Aorta (tissue), 5 donors: ENCODE measurements at places on chromosomes 1 and 21. TPM values are rescaled to one million over a fixed set of nuclear protein-coding genes. Genes with fewer than 3 reads are reported as not detected.
A peak's percentile ranks its signal among the peaks of the same experiment; 100 is the strongest.

The LAPTM5 gene
- total RNA-seq, result 114 TPM

The SPRR4 gene
- total RNA-seq, result not detected

The MRPL24 gene
- total RNA-seq, result 44.0 TPM

The CHIA gene
- total RNA-seq, result not detected

The DYNLT5 gene
- total RNA-seq, result 10.3 TPM

The VAV3 gene
- 8.8 TPM for total RNA-seq

The IL24 gene
- not detected for total RNA-seq

The SH3D21 gene
- total RNA-seq, result 4.1 TPM

The S100A7A gene
- not detected for total RNA-seq

DNA sequence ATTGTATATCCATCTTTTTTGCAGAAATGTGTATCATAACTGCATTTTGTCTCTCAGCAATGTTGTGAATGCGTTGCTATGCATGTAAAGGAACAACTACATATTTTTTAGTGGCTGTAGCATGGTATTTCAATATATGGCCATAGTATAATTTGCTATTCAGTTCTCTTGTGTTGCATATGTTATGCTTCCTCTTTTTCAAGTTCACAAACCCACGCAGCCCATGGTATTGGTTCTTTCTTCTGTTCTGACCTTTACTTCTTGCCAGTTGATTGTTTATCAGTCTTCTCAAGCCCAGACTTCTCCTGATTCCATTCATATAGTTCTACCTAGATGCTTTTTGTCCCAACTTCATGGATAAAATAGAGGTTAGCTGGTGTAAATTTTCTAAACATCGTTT lies 6.1 kb downstream of the SLC22A15 start:
- no peak overlapping the region for H3K4me3 ChIP-seq
- no peaks in the 10 kb centered on the region for H3K4me1 ChIP-seq
- no peaks in the 10 kb centered on the region for H3K36me3 ChIP-seq
- H3K27ac ChIP-seq, result no peak overlapping the region
- no peaks in the 10 kb centered on the region for H3K27me3 ChIP-seq
- DNase-seq, result no peak

DNA sequence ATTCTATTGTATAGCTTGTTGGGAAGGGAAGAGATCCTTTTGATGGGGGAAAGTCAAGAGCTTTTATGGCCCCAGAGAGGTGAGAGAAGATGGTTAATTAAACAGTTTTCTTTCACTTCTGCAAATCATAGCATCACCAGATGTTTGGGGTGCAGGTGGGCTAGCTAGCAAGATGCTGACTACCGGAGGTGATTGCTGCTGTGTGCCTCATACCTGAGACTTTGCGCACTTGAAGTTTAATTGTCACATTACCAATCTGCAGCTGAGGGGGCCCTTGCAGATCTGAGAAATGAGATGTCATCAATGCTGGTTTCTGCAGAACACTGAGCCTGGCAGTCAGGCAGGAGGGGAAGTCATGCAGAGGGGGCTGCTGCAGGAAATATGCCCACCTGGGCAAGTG lies 73.9 kb downstream of the SNRPE start:
- no peaks in the 10 kb centered on the region for H3K36me3 ChIP-seq
- DNase-seq, result no peak
- no peaks in the 10 kb centered on the region for H3K4me1 ChIP-seq

DNA sequence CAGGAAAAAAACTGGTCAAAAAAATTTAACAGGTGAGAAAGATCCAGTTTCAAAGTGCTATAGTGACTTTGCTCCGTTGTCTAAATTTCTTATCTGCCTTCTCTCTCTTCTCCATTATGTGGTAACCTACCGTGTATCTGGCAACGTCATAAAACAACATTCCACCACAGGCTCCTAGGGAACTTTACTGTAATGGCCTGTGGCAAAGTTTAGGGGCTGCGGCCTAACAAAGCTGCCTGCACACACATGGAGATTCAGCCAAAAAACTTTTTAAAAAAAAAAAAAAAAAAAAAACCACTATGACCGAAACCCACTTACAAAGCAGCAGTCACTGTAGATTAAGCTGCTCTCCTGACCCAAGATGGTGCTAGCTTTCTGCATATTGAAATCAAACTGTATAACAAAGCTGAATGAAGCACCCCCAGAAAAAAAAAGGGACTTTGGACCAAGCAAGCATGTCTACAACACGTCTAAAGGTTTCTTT lies 202.6 kb downstream of the SLC45A1 start:
- H3K27me3 ChIP-seq, result no peaks in the 10 kb centered on the region
- H3K27ac ChIP-seq, result no peak overlapping the region
- no peak overlapping the region for H3K4me3 ChIP-seq
- peaks cover 6% of the 10 kb centered on the region for H3K4me1 ChIP-seq
- H3K36me3 ChIP-seq, result no peaks in the 10 kb centered on the region
- no peak for DNase-seq

GRCh38 chr1:227666286-227666685 lies 68.8 kb downstream of the JMJD4 start:
- H3K27ac ChIP-seq, result no peak overlapping the region
- H3K27me3 ChIP-seq, result no peaks in the 10 kb centered on the region
- no peaks in the 10 kb centered on the region for H3K4me1 ChIP-seq
- no peaks in the 10 kb centered on the region for H3K36me3 ChIP-seq

DNA sequence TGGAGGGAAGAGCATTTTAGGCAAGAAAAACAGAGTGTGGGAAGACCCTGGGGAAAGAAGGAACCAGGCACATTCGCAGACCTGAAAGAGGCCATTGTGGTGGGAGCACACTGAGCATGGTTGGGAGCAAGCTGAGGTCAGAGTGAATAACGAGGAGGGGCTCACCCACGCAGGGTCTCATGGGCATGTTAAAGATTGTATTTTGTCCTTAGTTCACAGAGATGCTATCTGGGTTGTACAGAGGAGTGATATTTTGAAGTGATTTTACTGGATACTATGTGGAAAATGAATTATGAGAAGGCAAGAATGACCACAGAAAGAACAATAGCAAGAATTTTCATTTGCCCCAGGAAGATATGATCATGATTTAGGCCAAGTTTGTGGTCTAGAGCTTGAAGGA lies 578.3 kb upstream of the NR5A2 start:
- H3K36me3 ChIP-seq, result no peaks in the 10 kb centered on the region
- no peak overlapping the region for H3K4me3 ChIP-seq
- no peak for DNase-seq

DNA sequence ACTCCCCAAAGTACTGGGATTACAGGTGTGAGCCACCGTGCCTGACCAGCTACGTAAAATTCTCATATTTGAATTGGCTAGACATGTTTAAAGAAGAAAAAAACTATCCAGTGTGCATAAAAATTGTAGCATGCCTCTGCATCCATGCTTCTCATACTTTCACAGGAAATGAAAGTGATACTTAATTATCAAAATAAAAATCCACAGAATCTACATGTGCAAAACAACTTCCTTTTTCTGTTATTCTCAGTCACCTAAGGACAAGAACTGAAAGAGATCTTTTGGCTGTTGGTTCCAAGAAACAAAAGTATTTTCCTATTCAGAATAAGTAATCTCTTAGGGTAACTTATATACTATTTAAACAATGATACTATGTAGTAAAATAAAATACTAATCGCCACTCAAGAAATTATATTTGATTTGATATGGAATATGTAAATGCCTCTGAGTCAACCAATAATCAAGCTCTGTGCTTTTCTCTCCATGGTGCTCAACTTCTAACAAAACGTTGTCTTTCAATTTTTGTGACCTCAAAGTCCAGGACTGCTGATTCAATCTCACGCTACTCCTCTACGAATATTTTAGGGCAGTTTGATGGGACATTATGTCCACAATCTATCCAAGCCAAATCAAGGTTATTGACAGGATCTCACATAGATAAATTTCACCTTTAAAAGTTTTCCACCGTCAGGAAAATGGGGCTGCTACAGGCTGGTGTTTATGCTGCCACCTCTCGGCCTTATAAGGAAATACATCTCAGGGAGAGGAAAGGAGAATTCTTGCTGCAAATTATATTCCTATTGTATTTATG lies 102.7 kb downstream of the ZNF281 start:
- no peaks in the 10 kb centered on the region for H3K4me1 ChIP-seq
- no peak overlapping the region for H3K4me3 ChIP-seq
- DNase-seq, result no peak
- H3K27ac ChIP-seq, result no peak overlapping the region
- H3K27me3 ChIP-seq, result no peaks in the 10 kb centered on the region
- no peaks in the 10 kb centered on the region for H3K36me3 ChIP-seq

DNA sequence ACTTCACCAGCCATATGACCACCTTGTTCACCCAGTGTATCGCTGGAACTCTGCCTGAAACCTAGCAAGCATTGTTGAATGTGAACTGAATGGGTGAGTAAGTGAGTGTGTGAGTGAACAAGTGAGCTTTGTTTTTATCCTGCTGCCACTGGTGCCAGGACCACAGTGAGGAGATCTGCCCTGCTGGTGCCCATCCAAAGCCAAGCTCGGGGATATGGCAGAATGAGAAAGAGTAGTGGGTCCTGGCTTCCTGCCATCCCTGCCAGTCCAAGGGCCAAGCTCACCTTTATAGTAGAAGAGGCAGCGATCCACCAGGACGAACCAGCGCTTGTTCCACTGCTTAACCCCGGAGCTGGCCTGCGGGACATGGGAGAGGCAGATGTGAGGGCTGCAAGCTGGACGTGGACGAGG lies 53.4 kb upstream of the GOLT1A start:
- H3K27ac ChIP-seq, result no peak overlapping the region
- no peaks in the 10 kb centered on the region for H3K36me3 ChIP-seq
- DNase-seq, result peak; percentile 52
- no peak overlapping the region for H3K4me3 ChIP-seq
- no peaks in the 10 kb centered on the region for H3K4me1 ChIP-seq

GRCh38 chr1:170068923-170069322 lies 5.6 kb downstream of the KIFAP3 start:
- H3K36me3 ChIP-seq, result no peaks in the 10 kb centered on the region
- H3K27ac ChIP-seq, result no peak overlapping the region
- H3K4me3 ChIP-seq, result no peak overlapping the region

DNA sequence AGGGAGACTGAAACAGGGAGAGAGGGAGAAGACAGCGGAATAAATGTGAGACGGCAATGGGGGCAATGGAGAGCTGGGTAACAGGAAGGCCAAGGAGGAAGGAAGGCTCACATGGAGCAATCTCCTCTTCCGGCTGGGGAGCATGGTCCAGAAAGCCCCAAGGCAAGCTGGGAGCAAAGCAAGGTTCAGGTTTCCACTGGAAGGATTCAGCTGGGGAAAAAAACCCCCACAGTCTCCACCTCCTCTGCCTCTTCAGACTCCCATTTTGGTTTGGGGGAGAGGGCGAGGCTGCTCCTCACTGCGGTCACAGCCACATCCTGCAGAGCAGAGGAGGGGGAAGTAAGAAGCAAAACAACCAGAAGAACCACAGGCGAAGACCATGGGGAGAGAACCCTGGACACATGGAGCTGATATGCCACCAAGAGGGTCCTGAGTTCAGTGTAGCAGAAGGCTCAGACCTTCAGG lies 650 bp downstream of the TNFAIP8L2 start:
- peak; percentile 58 for DNase-seq
- H3K4me1 ChIP-seq, result no peaks in the 10 kb centered on the region
- H3K36me3 ChIP-seq, result peaks cover 1% of the 10 kb centered on the region
- H3K27ac ChIP-seq, result no peak overlapping the region
- no peak overlapping the region for H3K4me3 ChIP-seq
- H3K27me3 ChIP-seq, result no peaks in the 10 kb centered on the region
